ENCODE measurements at places on chromosomes 1 and 21.

- no peak for DNase-seq
Observed at GRCh38 chr1:61111084-61112004, 29.0 kb downstream of the NFIA start.

- DNase-seq, result no peak
Observed at GRCh38 chr1:46532095-46532494, 19.4 kb downstream of the KNCN start.

DNA sequence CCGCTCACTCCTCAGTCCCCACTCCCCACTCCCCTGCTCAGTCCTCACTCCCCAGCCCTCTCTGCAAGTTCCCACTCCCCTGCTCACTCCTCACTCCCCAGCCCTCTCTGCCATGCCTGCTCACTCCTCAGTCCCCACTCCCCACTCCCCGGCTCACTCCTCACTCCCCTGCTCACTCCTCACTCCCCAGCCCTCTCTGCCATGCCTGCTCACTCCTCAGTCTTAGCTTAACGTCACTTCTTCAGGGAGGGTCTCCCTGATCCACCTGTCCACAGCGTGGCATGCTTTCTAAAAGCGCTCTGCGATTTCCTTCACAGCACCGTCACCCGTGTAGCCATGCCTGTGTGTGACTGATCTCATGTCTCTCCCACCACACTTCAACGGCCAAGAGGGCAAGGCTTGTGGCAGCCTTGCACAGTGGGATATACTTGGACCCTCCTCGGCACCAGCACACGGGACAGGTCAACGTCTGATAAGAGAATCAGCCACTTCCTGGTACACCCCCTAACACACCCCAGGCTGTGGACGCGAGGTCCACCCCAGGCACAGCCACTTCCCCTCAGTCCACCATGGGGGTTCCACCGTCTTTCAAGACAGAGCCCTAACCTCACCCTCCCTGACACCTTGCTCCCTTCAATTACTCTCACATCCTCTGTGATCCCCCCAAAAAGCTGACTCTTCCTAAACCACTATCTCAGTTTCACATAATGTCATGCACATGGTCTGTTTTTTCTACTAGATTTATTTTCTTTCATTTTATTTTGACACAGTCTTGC, 14.0 kb downstream of the PRDM15 start:
- DNase-seq, result no peak

GRCh38 chr1:199751506-199751905, 276.0 kb upstream of the NR5A2 start:
- DNase-seq, result no peak

DNA sequence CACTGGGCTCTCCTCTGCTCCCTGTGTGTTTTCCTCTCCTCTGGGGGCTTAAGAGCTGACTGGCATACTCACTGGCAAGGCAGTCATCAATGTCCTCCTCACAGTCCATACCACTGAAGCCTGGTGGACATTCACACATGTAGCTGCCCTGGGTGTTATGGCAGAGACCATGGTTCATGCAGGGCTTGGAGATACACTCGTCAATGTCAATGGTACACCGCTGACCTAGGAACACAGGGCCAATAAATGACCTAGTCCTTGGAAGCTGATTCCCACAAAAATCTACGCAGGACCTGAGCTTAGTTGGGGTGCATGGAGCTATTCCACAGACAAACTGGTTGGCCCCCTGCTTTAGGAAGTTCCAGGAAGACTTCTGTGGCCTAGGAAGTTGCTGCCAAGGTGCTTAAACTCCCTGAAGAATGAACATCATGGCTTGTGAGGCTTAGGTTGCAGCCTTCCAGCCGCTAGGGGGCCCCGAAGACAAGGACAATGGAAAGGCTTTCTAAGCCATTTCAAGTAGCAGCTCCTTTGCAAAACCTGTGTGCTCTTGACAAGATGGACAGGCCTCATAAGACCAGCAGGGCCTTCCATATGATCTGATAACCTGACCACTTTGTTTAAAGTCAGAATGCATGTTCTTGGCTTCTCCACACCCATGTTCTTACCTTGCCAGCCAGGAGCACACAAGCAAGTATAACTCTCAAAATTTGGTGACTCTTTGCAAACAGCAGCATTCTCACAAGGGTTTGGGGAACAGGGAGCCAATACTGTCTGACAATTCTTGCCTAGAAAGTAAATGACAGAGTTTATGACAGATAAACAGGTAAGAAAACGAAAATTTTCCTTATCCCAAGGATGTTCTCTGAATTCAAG, 52.3 kb upstream of the ADAM30 start:
- DNase-seq, result no peak

DNA sequence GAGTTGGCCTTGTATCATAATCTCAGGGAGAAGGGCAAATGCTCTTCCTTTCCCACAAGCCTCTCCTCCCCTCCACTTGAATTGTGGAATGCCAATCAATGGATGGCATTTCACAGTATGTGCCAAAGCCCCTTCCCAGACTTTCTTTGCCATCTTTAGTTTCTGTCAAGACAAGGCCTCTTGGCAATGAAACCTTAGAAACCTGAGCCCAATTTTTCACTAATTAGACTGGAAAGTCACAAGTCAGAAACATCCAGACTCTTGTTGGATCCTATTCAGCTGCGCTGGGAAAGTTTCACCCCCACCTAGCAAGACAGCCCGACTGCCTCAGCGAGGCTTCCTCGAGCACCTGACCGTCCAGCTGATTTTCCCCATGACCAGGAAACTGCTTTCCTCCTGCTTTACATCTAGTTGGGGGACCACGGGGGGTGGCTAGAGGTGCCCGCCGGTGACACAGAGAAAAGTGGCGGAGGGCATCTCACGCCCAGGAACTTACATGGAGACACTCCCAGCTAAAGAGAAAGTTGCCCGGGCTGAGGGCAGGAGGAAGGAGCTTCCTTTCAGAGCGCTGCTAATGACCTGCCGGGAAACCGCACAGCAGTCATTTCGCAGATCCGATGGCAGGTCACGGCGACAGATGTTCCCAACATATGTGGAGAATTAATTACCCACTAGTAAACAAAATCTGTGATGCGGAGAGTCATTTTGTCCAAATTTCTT, 302.6 kb upstream of the RRP15 start:
- no peak for DNase-seq

GRCh38 chr1:157574836-157575235, 22.5 kb upstream of the FCRL5 start:
- no peak for DNase-seq

- no peak for DNase-seq
Observed at GRCh38 chr1:175033953-175034352, 10.7 kb upstream of the MRPS14 start.

DNA sequence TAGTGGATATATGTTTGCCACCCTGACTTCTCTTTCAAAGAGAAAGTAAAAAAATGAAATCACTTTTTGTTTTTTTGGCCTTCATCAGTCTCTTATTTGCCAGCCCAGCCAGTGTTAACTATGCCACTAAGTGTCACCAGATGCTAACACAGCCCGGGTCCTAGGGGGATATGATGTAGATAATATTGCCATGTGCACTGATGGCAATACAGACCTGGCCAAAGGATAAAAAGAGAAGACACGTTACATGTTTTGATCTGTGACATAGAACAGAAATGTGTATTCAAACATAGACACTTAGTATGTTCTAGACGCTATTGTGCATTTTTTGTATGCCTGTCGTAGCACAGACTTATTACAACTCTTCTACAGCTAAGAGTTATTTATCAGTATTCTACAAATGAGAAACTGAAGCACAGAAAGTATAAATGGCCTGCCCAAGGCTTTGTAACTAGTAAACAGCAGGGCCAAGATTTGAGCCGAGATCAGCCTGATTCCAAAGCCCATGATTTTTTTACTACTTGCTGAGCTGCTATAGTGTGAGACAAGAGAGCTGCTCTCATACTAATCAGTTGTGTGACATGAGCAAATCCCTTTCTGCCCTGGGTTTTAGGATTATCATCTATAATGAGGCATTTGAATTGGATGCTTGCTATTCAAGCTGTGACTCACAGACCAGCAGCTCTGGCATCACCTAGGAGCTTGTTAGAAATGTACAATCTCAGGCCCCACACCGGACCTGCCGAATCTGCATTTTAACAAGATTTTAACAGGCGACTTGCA, 6.3 kb downstream of the LRRC53 start:
- DNase-seq, result no peak
